ENCODE measurements at places on chromosomes 5 and 9.

DNA sequence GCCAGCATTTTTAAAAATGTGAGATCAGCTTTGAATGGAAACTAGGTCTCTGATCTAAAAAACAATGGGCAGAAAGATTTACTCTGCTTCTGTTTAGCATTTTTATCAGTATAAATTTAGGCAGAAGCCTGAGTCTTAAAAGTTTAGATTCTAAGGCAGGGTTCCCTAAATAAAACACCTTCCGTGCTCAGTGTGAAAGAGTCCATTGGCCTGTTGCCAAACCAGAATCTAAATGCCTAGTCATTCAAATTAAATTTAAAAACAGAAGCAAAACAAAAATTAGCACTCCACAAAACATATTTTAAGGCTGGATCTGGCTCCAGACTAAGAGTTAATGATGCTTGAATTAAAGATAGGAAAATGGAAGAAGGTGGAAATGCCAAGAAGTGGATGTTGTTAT, 4.5 kb downstream of the TYRP1 start:
- DNase-seq, result no peak

DNA sequence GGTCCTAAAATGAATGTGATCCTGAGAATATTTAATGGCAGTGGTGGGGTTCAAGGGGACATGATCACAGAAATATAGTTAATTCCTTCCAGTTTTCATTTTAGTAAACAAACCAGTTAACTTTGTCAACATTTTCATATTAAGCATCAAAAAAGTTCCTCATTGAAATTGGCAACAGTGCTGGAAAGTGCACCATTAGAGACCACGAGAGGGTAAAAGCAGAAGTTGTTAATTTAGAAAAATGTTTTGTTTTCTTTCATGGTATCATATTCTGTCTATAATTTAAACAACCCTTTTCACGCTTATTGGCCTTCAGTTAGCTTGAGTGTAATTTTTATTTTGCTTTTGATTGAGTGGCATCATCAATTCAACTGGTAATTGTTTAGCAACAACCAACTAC, 11.9 kb downstream of the GIN1 start:
- no peak for DNase-seq

DNA sequence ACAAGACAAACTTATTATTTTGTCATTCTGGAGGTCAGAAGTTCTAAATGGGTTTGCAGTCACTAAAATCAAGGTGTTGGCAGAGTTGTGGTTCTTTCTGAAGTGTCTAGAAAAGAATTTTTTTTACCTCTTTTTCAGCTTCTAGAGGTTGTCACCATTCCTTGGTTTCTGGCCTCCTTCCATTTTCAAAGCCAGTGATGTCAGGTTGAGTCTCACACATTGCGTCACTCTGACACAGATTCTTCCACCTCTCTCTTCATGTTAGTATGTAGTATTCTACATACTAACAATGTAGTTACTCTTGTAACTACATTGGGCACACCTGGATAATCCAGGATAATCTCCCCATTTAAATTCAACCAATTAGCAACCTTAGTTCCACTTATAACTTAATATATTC, 290.3 kb downstream of the RFX3 start:
- no peak for DNase-seq

DNA sequence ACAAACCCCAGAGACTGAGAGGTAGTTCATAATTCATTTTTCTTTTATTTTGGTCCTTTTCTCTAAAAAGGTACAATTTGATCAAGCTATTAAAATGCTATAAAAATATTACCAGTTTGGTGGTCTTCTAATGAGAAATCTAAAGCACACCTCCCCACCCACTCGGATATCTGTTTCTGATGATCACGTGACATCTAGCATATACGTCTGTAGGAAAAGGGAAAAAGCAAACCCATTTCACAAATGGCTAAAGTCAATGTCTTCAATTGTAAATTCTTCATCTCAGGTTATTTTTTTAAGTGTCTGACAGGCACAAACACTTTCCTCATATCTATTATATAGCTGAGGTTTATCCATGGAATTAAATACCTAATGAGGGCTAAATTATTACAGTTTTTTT, 18.9 kb downstream of the ZNF354A start:
- DNase-seq, result no peak

- no peak for DNase-seq
These were observed 2.6 kb downstream of the OLFML2A start for GRCh38 chr9:124779368-124780059.

DNA sequence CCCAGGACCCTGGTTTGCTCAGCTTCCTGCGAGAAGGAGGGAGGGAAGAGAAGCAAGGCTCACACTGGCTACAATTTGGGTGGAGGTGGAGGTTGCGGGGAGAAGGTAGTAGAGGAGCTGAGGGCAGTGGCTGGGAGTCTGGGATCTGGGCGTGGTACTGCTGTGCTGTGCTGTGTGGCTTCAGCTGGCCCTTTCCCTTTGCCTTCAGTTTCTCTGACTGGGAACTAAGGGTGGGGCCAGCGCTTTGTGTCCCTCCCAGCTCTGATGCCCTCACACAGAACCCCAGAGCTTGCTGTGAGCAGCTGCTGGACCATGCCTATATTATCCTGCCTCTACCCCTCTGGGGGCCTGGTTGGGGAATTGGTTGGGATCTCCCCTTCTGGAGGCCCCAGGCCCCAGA, 60.9 kb downstream of the RGS3 start:
- DNase-seq, result no peak

DNA sequence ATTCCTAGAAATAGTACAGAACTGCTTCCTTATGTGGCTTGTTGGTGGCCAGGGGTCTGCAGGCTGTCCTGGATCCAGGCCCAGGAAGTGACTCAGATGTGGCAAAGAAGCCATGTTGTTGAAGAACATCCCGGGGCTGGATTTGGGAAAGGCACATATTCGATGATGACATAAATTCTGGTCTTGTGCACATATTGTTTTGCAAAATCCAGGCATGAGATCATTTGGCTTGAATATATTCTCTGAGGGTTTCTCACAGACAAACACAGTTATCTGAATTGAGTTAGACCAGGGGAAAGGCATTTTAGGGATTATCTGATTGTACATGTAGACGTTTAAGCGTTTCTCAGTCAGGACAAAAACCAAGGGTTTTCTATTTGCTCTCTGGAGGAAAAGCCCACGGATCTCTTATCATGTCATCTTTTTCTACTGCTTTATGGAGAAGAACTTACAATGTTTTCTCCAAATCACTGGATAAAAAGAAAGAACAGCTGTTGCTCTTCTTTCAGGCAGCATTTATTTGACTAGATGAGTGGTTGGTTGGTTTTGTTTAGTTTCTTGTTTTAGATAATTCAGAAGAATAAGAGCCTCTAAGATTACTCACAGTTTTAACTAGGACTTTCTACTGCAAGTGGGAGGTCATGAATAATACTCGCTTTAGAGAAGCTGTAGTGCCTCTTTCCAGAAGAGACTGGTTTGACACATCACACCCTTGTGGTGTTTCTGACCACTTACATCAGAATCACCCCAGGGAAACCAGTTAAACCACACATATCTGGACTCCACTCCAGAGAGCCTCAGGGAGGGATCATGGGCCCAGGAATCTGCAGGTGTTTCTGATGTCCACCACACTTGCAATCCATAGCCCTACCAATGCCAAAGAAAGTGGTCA, 29.5 kb upstream of the LHFPL2 start:
- no peak for DNase-seq

- no peak for DNase-seq
These were observed 331.6 kb downstream of the CDH12 start for GRCh38 chr5:22521521-22521920.

DNA sequence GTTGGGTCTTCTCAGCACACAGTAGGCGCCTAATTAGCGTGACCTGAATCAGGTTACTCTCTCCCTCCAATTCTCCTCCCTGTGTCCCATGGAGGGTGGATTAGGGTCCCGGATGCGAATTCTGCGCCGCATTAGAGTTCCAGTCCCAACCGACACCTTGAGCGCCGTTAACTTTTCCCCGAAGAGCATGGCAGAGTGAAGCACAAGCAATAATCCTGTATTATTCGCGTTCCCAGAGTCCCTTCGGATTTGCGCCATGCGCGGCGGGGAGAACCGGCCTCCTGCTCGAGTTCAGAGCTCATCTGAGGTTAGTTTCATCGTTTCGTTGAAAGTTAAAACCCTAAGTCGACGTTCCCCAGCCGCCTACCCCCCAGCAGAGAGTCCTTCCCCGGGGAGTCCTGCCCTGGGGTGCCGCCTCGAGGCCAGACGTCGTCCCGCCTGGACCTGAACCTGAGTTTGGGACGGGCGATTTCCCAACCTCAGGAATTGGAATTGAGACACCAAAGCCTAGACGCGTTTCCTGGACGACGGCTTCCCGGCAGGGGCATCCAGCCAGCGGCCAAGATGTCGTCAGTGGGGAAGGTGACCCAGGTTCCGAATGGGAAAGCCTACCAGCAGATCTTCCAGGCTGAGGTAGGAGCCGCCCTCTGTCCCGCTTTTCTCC, at the start of gene CCDC180:
TSS of gene CCDC180 (plus strand) at position 160 of the 664 bp plus-strand sequence. CDS start at position 565, 405 bp downstream.
- DNase-seq, result no peak

DNA sequence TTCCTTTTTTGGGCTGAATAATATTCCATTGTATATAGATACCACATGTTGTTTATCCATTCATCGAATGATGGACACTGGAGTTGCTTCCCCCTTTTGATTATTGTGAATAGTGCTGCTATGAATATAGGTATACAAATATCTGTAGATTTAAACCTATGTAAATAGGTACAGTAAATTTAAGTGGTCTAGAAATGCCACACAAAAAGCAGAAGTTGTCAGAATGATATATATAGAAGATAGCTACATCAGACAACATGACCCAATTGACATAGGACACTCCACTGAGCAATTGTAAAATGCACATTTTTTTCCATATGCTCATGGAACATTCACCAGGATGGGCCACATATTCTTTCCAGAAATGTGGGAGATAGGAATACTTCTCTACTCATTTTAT, 77.6 kb downstream of the SMIM15 start:
- DNase-seq, result no peak

GRCh38 chr9:134800791-134801339, 79.7 kb upstream of the FCN2 start:
- DNase-seq, result no peak

GRCh38 chr9:74357577-74357976, 139.6 kb upstream of the RORB start:
- DNase-seq, result no peak

- DNase-seq, result no peak
These were observed 670.8 kb downstream of the ACTL7B start for GRCh38 chr9:108184941-108185340.

DNA sequence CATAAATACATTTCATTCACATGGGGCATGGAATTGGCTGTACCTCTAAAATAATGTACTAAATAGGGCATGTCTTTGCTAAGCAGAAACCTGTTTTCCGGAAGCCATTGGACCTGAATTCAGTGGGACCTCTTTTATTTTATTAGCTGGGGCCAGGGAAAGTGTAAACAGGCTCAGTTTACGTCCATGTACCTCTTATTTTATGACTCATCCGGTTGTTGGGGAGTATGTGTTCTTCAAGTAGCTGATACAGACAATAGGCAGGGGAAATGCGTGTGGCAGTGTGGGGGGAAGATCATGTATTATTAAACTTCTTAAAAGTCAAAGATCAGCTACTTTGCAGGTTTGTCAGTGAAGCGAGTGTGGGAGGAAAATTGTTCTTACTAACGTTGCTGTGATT, 1.4 kb upstream of the GDNF start:
- DNase-seq, result no peak

GRCh38 chr9:94300470-94301301, 27.8 kb downstream of the NUTM2F start:
- DNase-seq, result peak; percentile 17

DNA sequence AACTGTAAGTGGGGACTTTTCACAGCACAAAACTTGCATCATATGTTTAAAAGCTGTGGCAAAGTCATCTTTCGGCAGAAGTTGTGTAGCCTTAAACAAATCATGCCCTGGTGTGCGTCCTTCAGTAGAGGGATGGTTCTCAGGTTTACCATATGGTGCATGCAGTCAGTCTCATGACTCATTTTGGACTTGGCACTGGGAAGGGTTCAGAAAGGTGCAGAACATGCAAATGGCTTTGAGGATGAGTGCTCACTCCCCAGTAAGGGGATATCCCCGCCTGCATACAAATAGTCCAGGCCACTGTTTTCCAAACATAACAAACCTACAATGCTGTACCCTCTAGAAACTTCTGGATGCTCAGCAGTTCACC, 260.3 kb downstream of the NDUFS4 start:
- no peak for DNase-seq

- no peak for DNase-seq
These were observed 359.3 kb downstream of the LRRC70 start for GRCh38 chr5:62937661-62938558.

GRCh38 chr5:111603446-111603827, 91.1 kb upstream of the STARD4 start:
- DNase-seq, result no peak

DNA sequence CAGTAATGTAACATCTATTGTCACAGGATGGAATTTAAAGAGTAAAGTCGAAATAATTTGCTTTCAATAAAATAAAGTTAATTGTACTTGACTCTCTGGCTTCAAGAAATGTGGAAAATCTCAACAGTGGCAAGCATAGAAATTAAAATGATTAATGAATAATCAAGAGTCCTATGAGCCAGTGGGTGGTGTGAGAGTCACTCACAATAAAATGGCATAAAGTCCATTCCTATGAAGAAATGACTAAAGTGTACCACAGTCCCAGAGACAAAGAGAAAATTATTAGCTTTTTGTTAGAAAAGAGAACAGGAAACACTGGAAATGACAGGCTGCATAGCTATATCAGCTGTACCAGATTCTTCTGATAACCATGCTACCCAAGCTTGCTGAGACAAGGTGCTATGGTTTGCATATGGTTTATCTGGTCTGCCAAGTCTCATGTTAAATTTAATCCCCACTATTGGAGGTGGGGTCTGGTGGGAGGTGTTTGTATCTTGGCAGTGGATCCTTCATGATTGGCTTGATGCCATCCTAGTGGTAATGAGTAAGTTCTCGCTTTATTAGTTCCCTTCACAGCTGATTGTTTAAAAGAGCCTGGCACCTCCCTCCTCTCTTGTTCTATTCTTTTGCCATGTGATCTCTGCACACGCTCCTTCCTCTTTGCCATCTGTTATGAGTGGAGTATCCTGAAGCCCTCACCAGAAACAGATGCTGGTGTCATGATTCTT, 647.7 kb upstream of the ITGA1 start:
- no peak for DNase-seq

DNA sequence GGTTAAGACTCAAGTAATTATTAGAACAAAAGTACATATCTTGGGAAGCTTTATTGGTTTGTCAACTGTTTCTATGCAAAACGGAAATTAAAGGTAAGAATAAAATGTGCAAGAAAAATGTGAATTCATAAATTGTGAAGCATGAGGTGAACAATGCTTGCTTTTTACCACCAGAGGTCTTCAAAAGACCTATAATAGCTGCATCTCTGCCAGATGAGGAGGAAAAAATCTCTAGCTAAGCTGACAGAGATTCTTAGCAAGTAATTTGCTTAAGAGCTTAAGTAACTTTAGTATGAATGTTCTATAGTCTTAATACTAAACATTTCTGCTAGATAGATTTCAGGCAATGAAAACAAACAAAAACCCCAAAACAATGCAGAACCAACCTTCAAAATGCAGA, 54.1 kb downstream of the MRPS30 start:
- DNase-seq, result no peak

DNA sequence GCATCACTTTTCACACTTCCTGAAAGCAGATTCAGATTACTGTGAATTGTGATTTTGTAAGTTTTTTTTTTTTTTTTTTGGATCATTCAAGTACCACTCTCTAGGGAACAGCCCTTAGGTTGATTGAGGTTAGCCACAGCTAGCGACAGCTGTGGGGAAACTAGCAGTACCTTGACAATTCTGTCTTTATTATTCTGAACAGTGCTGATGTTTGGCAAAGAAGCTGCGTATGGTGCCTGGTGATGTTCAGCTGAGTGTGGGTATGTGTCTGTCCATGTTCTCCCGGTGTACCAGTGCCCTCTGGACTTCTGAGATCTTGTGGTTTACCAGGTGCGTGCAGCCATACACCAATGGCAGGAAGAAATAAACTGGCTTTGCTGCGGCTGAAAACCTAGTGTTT, 117.3 kb upstream of the PLPPR1 start:
- no peak for DNase-seq
